ENCODE measurements at places on chromosomes 12 and 14.
A peak's percentile ranks its signal among the peaks of the same experiment; 100 is the strongest.

DNA sequence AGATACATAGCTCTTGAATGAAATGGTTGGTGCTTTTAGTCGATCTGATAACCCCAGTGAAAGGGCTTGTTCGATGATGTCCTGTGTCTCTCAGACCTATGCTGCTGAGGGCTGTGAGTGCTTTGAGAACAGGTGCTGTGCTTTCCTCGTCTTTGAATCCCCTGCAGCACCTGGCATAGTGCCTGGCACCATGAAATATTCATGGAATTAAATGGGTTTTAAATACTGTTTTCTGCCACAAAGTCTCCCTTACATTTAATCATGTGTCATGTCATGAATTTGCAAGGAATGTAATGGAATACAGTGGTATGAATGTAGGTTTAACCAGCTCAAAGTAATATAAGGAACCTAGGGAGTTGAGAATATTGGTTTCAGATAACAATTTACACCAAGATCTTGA lies 220.5 kb upstream of the PRICKLE1 start:
- DNase-seq, result no peak

DNA sequence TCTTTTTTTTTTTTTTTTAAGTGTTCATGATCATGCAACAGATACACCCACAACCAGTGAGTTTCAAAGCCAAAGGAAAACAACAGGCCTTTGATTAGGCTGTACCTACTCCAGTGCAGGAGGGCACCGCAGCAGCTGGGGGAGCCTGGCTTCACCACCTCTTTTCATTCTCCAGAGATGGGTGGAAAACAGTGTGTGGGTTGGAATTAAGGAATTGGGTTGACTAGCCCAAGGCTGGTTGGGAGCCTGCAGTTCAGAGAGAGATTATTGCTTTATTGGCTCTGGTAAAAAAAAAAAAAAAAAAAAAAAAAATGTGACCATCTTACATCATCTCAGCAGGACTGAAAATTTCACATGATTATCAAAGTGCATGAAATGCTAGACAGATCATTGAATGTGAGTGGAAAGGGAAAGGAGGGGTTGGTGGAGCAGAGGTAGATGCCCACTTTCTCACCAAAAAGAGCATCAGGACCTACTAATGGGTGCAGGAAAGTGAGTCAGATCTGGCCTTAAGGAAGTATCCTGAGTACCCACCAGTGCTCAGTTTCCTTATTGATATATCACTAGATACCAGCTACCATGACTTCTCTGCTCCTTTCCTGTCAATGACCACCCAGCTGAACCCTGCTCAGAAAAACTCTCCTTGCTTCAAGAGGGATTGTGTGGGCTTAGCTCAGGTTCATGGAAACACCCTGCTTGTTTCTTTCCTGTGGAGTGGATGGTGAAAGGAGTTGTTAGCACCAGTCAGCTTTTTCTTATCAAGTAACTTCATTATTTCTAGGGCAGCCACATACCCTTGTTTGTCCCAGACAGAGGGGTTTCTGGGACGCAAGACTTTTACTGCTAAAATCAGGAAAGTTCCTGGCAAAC lies 54.8 kb upstream of the DYRK2 start:
- no peak for DNase-seq

- no peak for DNase-seq
These were observed 5.9 kb upstream of the EP400 start for GRCh38 chr12:131943876-131944275.

DNA sequence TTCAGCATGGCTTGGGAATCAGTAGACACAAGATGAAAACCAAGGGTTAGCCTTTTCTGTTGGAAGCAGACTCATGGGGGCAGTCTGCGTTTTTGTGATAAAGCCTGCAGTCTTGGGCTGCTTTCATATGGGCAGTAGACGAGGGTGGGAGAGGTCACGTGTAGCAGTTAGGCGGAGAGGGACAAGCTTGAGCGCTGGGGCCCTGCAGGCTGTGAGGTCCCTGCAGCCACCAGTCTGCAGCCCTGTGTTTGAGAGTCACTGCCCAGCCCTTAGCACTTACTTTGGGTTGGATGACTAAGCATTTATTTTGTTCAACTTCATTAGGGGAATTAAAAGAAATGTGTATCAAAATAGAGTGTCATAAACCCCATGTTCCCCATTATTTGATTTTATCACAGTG lies 37.2 kb downstream of the EP400 start:
- no peak for DNase-seq

DNA sequence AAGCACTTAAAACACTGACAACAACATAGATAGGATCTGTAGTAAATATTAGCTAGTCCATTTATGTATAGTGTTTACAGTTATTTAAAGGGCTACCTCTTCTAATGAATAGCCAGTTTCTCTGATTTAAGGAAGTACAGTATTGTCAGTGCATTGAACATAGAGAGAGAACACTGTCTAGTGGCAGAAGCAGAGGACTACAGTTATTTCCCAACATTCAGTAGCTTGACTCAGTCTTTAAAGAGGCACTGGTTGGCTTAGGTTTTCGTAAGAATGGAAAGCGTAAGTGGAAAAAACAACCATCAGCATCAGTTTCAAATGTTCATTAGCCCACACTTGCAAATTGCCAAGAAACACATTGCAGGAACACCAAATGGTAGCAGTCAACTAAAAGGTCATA lies 125.0 kb upstream of the HMGA2 start:
- no peak for DNase-seq

DNA sequence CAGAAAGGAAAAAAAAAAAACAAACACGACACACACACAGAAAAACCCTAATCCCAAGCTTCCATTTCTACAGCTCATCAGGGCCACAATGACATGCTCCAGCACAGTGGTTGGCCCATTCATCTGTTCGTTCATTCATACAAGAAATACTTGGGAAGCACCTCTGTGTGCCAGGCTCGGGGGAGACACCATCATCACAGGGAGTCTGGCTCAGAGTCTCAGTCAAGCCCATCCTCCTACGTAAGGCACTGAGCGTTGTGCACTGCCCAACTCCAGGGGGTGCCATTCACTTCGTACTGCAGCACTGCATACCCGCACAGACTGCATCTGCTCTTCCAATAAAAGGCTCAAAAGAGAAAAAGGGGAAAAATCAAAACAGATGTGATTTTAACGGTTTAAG lies 15.3 kb downstream of the VPS37B start:
- no peak for DNase-seq

DNA sequence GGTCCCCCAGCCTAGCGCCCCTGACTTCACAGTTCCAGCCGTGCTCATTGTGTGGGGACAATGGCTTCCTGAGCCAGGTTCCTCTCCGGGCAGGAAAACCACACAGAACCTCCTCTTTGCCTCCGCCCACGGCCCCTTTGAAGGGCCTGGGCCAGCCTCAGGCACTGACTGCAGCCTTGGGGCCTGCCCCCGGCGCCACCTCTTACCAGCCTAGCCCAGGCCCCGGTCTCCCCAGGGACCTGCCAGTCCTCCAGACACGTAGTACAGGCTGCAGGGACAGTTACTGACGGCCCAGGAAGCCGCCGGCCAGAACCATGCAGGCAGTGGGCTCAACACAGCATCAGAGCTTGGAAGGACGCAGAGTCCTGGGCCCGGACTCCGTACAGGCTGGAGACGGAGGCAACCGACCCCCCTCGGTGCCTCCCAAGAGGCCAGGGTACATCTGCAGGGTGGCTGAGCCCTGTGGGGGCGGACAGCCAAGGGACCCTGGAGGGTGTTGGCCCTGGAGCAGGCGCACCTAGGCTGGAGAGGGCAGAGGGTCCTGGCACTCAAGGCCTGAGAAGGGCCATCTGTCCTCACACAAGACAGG lies 20.9 kb upstream of the NUDT14 start:
- no peak for DNase-seq

DNA sequence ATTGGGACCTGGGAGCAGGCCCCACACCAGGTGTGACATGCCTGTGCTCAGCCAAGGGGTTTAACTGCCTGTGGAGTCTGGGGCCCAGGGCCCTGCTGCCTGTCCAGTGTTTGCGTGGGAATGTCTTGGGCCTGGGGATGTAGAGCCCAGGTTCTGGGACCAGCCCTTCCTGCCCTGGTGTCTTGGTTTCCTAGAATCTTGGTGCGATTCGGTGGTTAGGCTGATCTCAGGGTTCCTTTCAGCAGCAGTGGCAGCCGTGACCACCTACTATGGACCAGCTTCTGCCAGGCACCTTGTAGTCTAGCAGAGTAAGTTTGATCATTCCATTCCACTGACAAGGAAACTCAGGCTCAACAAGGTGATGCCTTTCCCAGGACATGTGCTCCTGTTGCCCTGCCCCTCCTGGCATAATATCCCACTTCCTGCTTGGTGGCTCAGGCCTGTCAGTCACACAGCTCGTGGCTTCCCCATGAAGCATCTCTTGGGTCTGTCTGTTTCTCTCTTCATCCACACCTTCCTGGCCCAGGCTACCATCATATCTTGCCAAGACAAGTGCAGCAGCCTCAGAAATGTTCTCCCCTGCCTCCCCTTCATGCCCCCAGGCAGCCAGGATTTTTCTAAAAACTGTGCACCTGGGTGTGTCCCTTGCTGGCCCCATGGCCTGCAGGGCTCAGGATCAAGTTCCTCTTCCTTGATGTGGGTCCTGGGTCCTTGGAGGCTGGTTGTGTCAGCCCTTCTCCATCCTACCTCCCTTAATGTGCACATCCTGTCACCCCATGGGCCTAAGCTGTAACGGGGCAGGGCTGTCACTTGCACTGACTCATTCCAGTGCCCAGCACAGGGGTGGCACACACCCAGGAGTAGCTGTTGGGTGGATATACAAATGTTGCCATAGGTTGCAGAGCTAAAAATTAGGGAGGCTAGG lies 101.6 kb downstream of the SLC25A47 start:
- DNase-seq, result no peak

- DNase-seq, result peak; percentile 61
These were observed 43.1 kb upstream of the GPHB5 start for GRCh38 chr14:63361790-63362189.

DNA sequence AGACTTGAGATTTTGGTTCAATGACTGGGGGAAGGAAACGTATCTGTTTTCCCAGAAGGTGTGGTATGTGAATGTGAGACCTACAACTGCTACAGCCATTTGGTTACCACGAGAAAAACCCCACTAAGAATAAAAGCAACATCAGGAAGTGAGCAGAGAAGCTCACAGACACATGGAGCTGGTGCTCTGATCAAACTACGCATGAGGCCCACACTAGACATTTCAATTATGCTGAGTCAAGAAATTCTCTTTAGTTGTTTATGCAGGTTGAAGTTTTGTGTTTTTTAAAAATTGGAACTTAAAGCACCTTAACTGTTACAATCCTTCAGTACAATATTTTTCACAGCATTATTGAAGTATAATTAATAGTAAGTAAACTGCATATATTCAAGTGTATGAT lies 8.9 kb upstream of the SPTLC2 start:
- DNase-seq, result no peak

- DNase-seq, result peak; percentile 12
These were observed 157.3 kb upstream of the PLXNC1 start for GRCh38 chr12:93990832-93991803.

- no peak for DNase-seq
These were observed 135.1 kb upstream of the DIO2 start for GRCh38 chr14:80346395-80346794.

DNA sequence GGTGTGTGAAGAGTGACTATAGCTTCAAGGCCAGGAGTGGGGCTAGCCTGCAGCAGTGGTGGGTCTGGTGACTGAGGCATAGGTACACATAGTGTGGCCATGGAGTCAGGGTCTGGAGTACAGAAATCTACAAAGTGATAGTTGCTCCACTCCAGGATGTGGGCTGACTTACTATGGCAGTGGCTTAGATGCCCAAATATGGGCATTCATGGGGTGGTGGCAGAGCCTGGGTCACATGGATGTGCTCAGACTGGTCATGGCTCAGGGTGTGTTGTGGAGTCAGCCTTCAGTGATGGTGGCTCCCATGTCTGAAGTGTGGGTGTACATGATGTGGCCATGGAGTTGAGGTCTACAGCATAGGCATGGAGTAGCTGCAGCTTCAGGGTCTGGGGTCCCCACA lies 27.3 kb downstream of the CLEC6A start:
- DNase-seq, result no peak

GRCh38 chr14:60905923-60906322 lies 75.0 kb downstream of the TRMT5 start:
- no peak for DNase-seq

- DNase-seq, result no peak
These were observed 196.7 kb downstream of the ALX1 start for GRCh38 chr12:85476756-85477155.

GRCh38 chr14:72907886-72908285 lies 14.0 kb upstream of the DPF3 start:
- no peak for DNase-seq

DNA sequence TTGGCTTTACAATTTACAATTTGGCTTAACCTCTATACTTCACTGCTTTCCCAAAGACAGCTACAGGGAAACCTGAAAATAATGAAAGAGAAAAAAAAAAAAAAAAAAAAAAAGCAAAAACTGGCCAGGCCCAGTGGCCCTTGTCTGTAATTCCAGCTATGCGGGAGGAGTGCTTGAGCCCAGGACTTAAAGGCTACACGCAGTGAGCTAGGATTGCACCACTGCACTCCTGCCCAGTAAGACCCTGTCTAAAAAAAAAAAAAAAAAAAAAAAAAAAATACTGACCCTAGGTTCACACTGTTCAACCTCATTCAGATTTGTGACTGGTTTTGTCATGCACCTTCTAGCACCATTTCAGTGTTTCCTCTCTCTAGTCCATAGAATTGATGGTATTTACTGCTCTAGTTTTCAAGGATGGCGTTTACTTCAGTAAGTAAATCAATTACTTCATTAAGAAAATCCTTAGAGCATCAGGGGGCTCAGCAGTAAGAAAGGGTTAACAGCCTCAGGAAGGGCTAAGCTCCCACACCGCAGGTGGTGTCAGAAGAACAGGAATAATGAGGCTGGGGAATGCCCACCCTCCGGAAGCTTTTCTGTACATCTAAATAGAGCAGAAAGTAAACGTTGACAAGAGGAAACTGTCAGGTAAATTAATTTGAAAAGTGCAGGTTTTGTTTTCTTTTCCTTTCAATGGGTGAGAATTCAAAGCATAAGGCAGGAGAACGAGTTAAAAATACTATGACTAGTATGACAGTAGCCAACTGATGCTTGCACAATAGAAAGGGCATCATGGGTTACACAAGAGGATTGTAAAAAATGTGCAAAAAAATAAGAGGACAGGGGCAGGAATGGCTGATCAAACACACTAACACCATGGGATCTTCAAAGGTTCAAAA lies 115.0 kb upstream of the MDM1 start:
- DNase-seq, result peak; percentile 74

DNA sequence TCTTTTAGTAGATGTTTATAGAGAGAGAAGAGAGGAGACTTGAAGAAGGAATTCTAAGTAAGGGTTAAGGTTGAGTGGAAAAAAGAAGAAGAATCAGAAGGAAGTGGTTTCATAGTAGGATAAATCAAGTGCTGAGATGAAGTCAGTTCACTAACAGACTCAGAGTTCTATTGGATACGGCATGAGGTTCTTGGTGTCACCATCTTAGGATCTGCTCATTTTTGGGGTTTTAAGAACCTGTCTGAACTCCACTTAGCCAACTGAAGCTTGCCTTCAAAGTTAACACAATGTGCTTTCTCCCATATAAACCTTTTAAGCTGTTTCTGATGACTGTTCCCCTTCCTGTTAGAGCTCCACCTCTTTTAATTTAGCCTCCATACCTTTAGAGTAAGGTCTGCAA lies 152.6 kb downstream of the PRKCH start:
- DNase-seq, result no peak

- DNase-seq, result no peak
These were observed 5.8 kb downstream of the VRK1 start for GRCh38 chr14:96802963-96803362.

- DNase-seq, result no peak
These were observed 114.4 kb upstream of the DIO2 start for GRCh38 chr14:80325688-80326087.

- no peak for DNase-seq
These were observed 124.6 kb downstream of the ERC1 start for GRCh38 chr12:1115484-1116231.

GRCh38 chr12:67740711-67741110 lies 92.2 kb downstream of the DYRK2 start:
- DNase-seq, result no peak

GRCh38 chr12:122646517-122647217 lies 56.5 kb downstream of the HCAR2 start:
- DNase-seq, result no peak

All from NCI-H748 treated with DMSO at 0.1 percent for 48 hours (cell line).